Stimulated activated effector memory CD8-positive, alpha-beta T cell treated with anti-CD3 and anti-CD28 coated beads, Interleukin-12 subunit alpha, Interleukin-12 subunit beta, amount 100 ng/mL, for 72 hours (primary cell): ENCODE measurements at places on chromosomes 11 and 22.

DNA sequence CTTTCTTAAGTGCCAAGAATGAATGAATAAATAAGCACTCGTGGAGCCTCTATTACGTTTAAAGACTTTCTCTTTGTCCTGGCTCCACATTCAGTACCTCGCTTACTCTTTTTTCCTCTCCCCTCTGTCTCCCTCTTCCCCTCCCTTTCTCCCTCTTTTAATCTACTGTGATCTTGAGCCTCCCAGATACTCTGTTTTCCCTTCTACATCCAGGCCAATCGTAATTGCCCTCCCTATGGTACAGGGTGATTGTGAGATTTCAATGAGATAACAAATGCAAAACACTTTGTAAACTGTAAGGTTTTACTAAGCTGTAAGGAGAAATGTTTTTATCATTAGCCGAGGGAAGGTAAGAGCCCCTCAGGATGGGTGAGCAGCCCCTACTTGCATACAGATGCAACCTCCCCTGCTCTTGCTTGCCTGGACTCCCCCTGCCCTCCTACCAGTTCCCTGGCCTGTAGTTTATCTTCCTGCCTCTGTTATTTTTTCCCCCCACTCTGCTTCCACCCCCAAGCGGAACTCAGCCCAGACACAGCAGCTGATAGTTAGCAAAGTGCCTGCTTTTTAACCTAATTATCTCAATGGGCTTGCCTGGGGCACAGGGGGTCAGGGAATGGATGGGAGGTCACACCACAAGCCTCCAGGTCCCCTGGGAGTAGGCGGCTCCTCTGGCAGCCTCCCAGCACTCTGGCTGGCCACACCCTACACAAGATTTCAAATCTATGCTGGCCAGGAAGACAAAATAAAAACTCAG is 76.9 kb upstream of the CADM1 start:
- DNase-seq: no peak

DNA sequence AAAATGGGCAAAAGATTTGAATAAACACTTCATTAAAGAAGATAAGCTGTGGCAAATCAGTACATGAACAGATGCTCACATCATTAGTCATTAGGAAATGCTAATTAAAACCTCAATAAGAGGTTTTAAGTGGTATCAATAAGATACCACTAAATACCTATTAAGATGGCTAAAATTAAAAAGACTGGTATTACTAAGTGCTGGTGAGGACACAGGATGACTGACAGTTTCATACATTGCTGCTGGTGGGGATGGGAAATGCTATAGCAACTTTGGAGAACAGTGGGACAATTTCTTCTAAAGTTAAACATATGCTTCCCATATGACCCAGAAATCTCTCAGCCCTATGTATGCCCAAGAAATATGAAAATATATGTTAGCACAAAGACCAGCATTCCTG is 69.2 kb downstream of the COMMD9 start:
- no peak for DNase-seq

DNA sequence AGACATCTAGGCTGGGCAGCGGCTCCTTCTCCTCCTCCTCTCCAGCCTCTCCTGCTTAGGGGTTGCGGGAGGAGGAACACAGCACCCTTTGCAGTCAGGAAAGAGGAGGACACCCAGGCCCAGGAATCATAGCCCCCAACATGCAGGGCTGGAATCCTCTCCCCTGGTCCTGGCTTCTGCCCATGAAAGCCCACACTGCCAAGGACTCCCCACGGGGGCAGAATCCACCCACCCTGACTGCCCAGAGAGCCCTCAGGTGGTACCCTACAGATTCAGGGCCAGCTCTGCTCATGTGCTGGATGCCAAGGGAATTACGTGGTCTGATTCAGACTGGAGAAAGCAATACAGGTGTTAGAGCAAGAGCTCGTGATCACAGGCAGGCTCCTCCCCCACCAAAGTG is 4.5 kb downstream of the ESS2 start:
- no peak for DNase-seq

DNA sequence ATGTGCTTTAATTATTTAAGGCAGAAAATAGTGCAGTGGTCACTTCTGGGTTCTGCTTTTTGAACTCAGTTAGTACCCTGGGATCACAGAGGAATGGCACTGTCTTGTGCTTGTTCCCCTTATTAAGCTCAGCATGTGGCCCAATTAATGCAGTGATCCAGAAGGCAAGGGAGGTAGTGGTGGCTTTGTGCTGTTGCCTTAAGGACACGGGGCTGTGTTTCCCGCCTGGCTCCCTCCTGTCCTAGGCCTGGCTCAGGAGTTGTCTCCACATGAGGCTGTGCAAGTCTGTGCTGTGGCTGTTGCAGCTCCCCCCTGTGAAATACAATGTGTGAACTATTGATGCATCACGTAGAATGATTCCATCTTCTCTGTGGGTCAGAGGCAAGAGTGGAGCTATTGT is 49.2 kb upstream of the CABP7 start:
- no peak for DNase-seq

- no peak for DNase-seq
These were observed 26.6 kb downstream of the TIMP3 start for GRCh38 chr22:32828150-32828549.

GRCh38 chr11:70901951-70902521 is 350.3 kb downstream of the SHANK2 start:
- no peak for DNase-seq

DNA sequence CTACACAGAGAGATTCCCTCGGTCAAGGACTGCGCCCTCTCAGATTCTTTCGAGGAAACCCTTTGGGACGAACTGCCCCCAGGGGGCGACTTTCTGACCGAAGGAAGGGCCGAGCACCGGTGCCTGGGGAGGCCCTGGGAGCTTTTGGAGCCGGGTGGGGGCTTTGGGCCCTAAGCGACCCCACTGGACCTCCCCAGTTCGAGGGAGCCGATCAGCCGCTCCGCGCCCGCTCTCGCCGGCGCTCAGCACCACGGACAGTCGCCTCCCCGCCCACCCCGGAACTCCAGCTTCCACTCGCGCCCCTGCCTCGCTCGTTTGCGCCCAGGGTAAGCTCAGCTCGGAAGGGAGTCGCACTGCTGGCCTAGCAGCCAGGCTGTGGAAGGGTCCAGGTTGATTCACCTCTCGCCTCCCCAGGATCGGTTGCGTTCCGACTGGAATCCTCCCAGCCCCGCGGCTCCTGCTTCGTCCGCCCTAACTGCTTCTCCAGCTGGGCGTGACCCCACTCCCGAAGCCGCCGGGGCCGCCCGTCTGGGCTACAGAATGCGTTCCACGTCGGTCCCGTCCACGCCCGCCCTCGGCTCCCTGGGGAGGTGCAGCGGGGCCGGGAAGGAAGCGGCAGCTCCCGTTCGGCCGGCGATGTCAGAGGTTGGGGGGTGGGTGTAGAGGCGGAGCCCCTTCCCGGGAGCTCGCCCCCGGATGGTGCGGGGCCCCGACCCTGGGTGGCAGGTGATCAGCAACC is 428 bp downstream of the SCN3B start:
- DNase-seq: peak; percentile 55
